Activated T-helper 1 cell treated with anti-CD3 and anti-CD28 coated beads, Interleukin-12 subunit alpha, Interleukin-12 subunit beta, Interleukin-2, Interleukin-4 antibody, amounts not matched to agents 30 ng/mL and 10 ng/mL and 1 ng/mL, durations not matched to agents 14 hours and 24 hours and 36 hours (primary cell): ENCODE measurements at places on chromosomes 11 and 22. TPM values are rescaled to one million over a fixed set of nuclear protein-coding genes. Genes with fewer than 3 reads are reported as not detected.

MMP11 gene
- 0.34 and 0.69 TPM in 2 replicates for total RNA-seq

DEFB108B gene
- not detected in 2 replicates for total RNA-seq

CCDC87 gene
- total RNA-seq: 0.29 and 0.37 TPM in 2 replicates

TPH1 gene
- 0.49 and 0.51 TPM in 2 replicates for total RNA-seq

IGSF9B gene
- total RNA-seq: 73.6 and 77.2 TPM in 2 replicates

WNT11 gene
- 0.39 TPM in 1 of 2 replicates, not detected in the other for total RNA-seq

GRCh38 chr11:115613986-115614632, 109.9 kb upstream of the CADM1 start:
- no peak overlapping the region for H3K4me3 ChIP-seq
- no peaks in the 10 kb centered on the region for H3K4me1 ChIP-seq
- no peak for DNase-seq
- no peaks in the 10 kb centered on the region for H3K27me3 ChIP-seq

GRCh38 chr11:70325824-70326223, 55.3 kb downstream of the PPFIA1 start:
- no peak overlapping the region for H3K4me3 ChIP-seq
- H3K36me3 ChIP-seq: peaks cover 37% of the 10 kb centered on the region
- H3K27me3 ChIP-seq: no peaks in the 10 kb centered on the region
- no peak overlapping the region for H3K27ac ChIP-seq
- no peaks in the 10 kb centered on the region for H3K4me1 ChIP-seq

GRCh38 chr11:18384157-18384641, 10.2 kb upstream of the LDHA start:
- DNase-seq: no peak
- H3K4me1 ChIP-seq: peaks cover 39% of the 10 kb centered on the region
- H3K27ac ChIP-seq: peak overlapping the region; percentile 99
- H3K4me3 ChIP-seq: peak overlapping the region; percentile 59
- no peaks in the 10 kb centered on the region for H3K36me3 ChIP-seq
- H3K27me3 ChIP-seq: no peaks in the 10 kb centered on the region

DNA sequence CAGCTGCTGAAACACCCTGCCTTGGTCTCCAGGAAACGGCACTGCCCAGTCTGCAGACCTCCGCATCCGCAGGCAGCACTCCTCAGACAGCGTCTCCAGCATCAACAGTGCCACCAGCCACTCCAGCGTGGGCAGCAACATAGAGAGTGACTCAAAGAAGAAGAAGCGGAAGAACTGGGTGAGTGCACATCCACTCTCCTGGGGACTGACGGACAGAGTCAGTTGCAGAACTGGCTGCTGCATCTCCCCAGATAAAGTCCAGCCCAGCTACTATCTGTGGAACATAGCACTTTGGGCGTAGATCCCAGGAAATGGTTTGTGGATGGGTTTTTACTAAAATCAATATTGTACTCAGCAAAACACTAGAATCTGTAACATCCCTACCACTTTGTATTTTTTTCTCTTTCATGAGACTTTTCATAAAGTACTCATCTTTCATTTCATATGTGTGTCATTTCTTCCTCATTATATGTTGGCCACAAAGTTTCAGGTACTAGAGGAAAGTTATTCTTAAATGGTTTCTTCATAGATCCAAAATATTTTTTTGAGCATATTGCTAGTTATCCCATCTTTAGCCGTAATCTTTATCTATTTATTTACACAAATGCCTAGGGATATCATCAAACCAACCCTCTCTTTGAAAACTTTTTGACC, 80.1 kb downstream of the DBX1 start:
- H3K27me3 ChIP-seq: peaks cover 10% of the 10 kb centered on the region
- H3K4me1 ChIP-seq: peaks cover 13% of the 10 kb centered on the region
- no peak for DNase-seq
- H3K27ac ChIP-seq: no peak overlapping the region
- H3K36me3 ChIP-seq: no peaks in the 10 kb centered on the region

GRCh38 chr22:27668828-27669797, 132.4 kb downstream of the MN1 start:
- H3K36me3 ChIP-seq: no peaks in the 10 kb centered on the region
- H3K4me1 ChIP-seq: no peaks in the 10 kb centered on the region
- no peak overlapping the region for H3K27ac ChIP-seq
- DNase-seq: no peak
- peaks cover 2% of the 10 kb centered on the region for H3K27me3 ChIP-seq

GRCh38 chr22:37753746-37754145, 54.0 kb upstream of the GCAT start:
- H3K4me3 ChIP-seq: no peak overlapping the region
- H3K4me1 ChIP-seq: no peaks in the 10 kb centered on the region
- no peaks in the 10 kb centered on the region for H3K27me3 ChIP-seq
- H3K27ac ChIP-seq: no peak overlapping the region
- DNase-seq: no peak
- H3K36me3 ChIP-seq: peaks cover 10% of the 10 kb centered on the region

DNA sequence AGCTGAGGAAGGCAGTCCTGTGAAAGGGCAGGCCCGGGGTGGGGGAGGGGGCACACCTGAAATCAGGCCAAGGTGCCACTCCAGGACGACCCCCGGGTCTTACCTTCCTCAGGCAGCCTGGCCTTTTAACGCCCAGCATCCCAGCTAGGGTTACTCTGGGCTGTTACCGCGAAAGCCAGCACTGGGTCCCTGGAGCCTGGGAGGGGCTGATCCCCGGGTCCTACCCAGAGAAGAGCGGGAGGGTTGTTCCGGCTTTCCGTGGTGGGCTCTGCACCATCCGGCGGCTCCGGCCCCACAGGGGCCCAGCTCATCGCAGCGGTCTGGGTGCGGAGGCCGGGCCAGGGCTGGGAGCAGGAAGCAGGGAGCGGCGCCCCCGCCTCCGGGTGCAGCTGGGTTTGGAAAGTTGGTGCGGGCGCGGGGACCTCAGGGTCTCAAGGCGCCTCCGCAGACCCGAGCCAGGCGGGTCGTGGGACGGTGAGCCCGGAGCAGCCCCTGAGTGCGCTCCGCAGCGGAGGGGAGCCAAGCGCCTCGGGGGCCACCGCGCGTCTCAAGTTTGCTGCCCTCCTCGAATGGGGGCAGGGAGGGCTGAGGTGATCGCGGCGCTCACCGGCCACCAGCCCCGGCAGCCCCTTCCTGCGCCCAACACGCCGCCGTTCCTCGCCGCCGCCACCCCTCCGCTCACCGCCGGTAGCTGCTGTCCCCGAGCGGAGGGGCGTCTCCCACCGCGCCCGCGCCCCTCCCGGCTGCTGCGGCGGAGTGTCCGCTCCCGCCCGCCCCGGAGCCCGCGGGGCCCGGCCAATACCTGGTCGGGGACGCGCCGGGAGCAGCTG, 831 bp downstream of the CHST1 start:
- DNase-seq: no peak
- H3K27ac ChIP-seq: no peak overlapping the region
- H3K36me3 ChIP-seq: no peaks in the 10 kb centered on the region
- no peak overlapping the region for H3K4me3 ChIP-seq

DNA sequence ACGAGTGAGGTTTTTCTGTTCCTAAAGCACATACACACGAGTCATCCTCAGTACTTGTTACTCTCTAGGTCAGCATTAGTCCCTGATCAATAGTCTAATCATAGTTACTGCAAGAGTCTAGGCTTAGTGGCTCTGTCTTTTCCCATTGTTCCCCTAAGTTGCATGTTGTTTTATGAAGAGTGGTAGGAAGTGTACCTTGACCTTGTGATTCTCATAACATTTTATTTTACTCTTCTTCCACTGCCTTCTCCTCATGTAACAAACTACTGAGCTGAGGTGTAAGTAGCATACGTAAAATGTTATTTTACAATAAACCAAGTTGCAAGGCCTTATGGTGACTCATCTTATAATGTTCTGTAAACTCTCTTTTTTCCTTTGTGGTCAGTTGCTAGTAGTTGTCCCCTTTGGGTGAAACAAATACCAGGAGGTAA, 15.0 kb downstream of the METTL15 start:
- H3K4me1 ChIP-seq: no peaks in the 10 kb centered on the region
- no peaks in the 10 kb centered on the region for H3K27me3 ChIP-seq
- no peak overlapping the region for H3K27ac ChIP-seq
- no peak overlapping the region for H3K4me3 ChIP-seq
- peaks cover 4% of the 10 kb centered on the region for H3K36me3 ChIP-seq
- DNase-seq: no peak

GRCh38 chr11:16935518-16936302, 78.5 kb downstream of the PLEKHA7 start:
- H3K4me3 ChIP-seq: no peak overlapping the region
- H3K36me3 ChIP-seq: no peaks in the 10 kb centered on the region
- no peak overlapping the region for H3K27ac ChIP-seq
- H3K27me3 ChIP-seq: peaks cover 4% of the 10 kb centered on the region

DNA sequence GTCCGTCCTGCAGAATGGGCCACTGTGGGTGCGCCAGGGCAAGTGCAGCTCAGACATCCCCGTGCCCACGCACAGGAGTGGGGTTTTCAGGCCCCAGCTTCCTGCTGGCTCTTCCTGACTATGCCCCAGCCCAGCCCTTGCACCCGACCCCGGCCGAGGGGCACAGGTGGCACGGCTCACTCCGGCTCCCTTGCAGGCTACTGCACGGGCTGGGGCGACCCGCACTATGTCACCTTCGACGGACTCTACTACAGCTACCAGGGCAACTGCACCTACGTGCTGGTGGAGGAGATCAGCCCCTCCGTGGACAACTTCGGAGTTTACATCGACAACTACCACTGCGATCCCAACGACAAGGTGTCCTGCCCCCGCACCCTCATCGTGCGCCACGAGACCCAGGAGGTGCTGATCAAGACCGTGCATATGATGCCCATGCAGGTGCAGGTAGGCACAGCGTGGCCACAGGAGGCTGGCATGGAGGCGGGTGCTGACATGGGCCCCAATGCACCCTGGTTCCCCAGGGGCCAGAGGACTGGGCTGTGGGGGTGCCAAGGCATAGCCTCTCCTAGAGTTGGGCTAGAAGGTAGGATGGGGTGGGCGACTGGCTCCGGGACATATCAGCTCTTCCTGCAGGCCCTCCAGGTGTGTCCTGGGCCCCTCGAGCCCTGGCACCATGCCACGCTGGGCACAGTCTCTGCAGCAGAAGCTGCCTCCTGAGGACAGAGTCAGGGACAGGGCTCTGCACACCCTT, 27.7 kb downstream of the MUC2 start:
- H3K4me1 ChIP-seq: no peaks in the 10 kb centered on the region
- no peak overlapping the region for H3K4me3 ChIP-seq
- H3K27ac ChIP-seq: no peak overlapping the region
- no peaks in the 10 kb centered on the region for H3K27me3 ChIP-seq
- H3K36me3 ChIP-seq: no peaks in the 10 kb centered on the region
